ENCODE measurements at places on chromosomes 3 and 15.

DNA sequence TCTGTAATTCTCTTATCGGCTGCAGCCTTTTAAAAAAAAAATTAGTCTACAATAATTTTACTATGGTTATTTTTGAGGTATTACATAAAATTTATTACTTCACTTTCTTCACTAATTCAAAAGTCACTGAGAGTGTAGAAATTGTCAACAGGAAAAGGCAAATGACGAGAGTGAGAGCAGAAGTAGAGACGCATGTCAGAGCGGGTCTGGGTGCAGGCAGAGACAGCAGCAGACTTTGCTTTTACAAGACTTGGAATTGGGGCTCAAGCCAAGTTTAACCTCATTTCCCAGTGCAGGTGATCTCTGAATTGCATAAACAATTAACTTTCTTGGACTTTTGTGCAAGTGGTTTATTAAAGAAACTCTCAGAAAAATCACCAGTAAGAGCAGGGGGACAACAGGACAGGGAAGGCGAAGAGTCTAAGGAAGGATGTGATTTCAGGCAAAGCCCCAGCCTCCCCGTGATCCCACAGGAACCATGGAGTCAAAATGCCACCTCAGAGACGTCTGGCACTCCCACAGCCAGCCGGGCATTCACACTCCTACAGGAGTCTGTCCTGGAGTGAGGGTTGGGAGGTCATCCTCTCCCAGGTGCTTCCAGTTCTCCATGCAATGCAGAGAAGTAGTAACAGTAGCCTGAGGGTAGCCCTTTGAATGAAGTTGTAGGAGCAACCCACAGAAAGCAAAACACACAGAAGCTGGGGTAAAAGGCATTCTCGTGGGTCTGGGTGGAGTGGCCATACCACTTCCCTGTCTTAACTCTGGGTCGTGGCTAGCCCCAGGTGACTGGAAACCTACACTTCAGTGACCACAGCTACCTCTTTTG is 274.0 kb upstream of the TGFBR2 start:
- DNase-seq = no peak

DNA sequence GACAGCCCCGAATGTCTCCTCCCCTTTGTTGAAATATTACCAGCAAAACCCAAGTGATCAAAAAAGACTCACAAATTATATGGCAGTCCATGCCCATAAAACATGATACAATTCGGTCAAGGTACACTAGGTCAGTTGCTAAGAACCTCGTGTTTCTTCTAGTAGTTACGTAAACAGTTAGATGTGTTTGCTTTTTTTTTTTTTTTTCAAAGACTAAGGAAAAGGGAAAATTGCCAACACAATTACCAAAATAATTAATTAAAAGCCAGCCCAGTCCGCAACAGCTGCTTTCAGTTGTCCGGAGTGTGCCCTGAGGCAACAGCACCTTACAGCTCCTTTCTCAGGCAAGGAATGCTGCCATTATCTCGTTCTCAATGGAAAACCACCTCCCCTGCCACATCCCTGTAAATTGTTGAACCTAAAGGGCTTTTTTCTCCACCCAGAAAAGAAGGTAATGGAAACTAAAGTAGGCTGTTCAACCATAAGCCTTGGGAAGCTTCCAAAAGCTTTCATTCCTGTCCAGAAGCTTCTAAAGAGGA is 129.2 kb upstream of the TSC22D2 start:
- DNase-seq = no peak

- no peak for DNase-seq
Measured at GRCh38 chr3:147200545-147200944, 205.8 kb downstream of the ZIC4 start.

GRCh38 chr3:31823184-31823583 is 157.9 kb downstream of the OSBPL10 start:
- no peak for DNase-seq

DNA sequence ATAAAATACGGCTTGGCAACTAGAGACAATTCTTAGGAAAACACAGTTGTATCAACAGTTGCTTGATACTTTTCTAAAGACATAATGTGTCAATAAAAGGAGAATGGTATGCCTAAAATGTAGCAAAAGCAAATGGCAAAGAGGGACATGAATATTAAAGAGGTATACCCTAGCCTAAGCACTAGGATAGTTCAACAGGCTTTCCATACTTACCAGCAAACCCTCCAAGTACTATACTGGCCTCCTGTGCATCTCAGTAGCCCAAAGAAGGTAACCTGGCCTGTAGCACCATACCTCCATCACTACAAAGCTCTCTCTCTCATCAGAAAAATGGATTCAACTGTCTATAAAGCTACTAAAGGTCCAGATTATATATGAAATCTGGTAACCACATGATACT is 7.5 kb downstream of the SETD2 start:
- DNase-seq = no peak

DNA sequence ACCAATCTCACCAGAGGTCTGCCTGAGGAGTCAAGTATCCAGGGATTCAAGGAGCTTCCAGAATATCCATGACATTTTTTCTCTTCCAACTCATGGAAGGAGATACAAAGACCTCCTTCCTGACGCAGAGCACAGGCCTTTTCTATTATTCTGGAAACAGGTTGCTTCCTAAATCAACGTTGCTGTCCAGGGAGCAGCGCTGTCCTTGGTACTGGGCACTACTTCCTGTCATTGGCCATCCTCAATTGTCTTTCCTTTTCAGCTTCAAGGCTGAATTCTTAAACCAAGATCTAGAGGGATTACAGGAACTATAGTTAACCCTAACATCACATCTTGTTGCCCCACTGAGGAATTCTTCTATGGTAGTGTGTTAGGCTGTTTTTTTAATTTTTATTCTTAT is 50.4 kb upstream of the TBC1D21 start:
- peak; percentile 58 for DNase-seq

Measured in GM03348 (cell line).